ENCODE measurements at places on chromosomes 11 and 22.

DNA sequence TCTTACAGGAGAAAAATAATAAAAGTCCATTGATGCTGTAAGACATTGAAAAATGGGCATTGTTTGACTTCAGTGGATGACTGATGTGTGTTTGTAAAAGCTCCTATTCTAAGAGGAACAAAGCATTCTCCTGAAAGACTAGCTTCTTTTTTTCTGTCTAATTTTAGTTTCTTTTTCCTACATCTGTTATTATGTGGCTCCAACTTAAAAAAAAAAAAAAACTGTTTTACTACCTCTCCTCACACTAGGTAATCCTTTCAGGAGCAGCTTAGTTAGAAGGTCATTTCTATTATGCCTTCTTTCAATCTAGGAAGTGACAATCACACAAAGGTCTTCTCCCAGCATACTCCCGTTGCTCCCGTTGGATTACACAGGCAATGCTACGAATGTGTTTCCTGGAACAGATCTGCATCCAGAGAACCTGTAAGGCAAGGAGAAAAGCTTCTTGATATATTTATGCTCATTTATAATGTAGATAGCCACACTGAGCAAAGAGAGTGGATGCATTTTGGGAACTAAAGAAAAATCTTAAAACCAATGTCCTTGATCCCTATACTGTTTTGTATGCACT lies 595.1 kb upstream of the CCDC179 start:
- DNase-seq: no peak

DNA sequence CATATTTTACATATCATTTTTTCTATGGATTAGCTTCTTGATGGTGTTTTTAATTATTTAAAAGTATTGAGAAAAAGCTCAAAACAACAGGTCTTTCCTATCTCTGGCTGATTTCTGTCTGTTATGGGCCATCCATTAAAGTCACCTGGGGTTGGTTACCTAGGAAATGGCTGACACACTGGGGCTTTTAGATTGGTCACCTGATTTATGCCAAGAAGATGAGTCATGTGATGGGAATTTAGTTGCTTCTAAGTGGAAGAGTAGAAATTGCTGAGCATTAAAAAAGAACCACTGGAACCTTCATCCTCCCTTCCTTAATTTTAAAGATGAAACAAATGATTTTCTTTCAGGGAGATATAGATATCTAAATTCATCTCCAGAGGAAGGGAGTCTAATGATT lies 48.8 kb upstream of the LARGE1 start:
- DNase-seq: no peak

- no peak for DNase-seq
Measured at GRCh38 chr11:46075168-46075567, 46.1 kb downstream of the PHF21A start.

DNA sequence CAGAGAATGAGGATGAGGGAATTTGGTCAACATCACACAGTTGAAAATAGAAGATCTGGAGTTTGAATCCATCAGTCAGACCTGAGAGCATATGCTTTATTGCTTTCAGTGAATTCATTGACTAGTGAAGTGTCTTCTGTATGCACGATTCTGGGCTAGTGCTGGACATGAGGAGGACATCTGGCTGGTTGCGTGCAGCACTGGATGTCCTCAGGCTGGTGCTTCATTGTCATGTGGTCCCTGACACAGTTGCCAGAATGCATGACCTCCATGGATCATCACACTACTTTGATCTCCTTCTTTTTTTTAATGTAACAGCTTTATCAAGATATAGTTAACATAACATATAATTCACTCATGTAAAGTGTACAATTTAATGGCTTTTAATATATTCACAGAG lies 44.5 kb upstream of the MMP7 start:
- DNase-seq: no peak

DNA sequence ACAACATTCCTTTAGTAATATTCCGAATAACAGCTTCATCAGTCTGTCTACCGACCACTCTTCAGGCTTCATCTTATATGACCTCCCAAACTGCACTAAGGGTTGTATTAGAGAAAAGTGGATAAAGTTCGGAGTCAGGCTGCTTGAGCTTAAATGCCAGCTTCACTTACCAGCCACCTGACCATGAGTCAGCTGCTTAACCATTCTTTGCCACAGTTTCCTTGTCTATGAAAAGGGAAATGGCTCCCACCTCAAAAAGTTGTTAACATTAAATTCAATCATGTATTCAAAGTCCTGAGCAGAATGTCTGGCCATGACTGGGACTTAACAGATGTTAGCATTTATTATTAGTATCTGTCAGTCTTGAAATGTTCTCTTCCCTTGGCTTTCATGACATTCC lies 20.9 kb downstream of the LIMK2 start:
- no peak for DNase-seq

- DNase-seq: peak; percentile 82
Measured at GRCh38 chr11:112321501-112322172, 61.0 kb upstream of the PLET1 start.

GRCh38 chr22:33299245-33299956 lies 241.2 kb upstream of the SYN3 start:
- DNase-seq: no peak

DNA sequence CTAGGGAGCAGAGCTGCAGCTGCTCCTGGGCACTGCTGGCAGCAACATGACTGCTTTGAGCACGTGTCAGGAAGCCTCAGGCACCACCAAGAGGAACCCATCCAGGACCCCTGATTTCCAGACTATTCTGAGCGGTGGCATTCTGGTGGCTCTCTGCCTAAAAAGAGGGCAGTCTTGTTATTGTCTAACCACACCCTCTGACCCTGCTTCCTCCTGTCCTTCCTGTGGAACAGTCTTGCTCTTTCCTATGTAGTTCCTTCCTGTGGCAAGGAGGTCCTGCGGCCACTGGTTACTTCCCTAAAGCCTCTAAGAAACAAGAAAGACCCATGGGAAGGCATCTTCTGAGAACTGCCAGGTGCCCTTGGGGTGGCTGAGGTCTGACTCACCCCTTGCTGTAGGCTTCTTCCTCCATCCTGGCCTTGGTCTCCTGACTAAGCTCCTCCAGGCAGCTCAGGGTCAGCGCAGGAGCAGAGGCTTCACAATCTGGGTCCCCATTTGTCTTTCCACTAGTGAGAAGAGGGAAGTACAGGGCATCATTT lies 13.1 kb upstream of the LYVE1 start:
- DNase-seq: no peak

GRCh38 chr22:40237241-40237640 lies 59.5 kb downstream of the TNRC6B start:
- DNase-seq: no peak

- peak; percentile 30 for DNase-seq
Measured at GRCh38 chr11:65381716-65382032, 772 bp downstream of the SLC25A45 start.

- no peak for DNase-seq
Measured at GRCh38 chr11:9761441-9761945, 97.6 kb downstream of the SWAP70 start.

DNA sequence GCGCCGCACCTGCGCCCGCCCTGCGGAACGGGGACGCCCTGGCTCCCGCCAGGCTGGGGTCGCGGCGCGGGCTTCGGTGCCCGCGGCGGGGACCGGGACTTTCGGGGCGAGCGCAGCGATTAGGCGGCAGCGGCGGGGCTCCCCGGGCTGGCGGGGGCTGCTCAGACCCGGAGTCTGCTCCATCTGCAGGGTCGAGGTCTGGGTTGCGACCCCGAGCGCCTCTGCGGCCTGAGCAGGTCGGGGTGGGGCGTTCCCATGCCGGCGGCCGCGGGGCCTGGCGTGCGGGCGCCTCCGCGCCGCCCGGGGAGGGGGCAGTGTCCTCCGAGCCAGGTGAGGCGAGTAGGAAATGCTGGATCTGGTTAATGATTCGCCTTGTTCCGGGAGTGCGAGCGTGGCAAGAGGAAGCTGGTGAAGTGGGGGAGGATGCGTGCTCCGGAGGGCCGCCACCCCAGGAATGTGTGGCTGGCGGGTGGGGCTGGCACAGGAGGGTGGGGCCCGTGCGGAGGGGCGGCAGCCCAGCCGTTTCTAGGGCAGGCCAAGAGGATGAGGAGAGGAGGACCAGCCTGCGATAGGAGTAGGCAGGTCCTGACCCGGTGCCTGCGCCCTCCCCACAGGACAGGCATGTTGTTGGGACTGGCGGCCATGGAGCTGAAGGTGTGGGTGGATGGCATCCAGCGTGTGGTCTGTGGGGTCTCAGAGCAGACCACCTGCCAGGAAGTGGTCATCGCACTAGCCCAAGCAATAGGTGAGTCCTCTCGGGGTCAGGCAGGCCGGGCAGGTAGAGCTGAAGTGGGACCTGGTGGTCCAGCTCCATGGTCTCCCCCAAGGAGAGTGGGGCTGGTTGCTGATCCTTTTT lies 606 bp downstream of the RASSF7 start:
- no peak for DNase-seq

DNA sequence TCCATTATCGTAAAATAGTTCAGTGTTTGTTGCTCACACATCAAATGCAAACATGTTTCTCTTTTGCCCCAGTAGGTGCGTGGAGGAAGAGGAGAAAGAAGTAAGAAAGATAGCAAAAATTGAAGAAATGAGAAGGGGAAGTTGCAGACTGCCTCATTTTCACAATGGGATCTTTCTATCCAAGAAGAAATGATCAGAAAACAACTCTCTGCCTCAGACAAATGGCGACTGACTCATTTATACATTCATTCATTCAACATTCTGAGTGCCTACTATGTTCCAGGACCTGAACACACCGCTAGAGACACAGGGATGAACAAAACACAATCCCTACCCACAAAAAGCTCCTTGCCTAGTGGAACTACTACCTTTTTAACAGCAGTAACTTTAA lies 367 bp downstream of the HPS5 start:
- DNase-seq: no peak

- DNase-seq: peak; percentile 28
Measured at GRCh38 chr11:100872951-100873740, 186.1 kb downstream of the ARHGAP42 start.

DNA sequence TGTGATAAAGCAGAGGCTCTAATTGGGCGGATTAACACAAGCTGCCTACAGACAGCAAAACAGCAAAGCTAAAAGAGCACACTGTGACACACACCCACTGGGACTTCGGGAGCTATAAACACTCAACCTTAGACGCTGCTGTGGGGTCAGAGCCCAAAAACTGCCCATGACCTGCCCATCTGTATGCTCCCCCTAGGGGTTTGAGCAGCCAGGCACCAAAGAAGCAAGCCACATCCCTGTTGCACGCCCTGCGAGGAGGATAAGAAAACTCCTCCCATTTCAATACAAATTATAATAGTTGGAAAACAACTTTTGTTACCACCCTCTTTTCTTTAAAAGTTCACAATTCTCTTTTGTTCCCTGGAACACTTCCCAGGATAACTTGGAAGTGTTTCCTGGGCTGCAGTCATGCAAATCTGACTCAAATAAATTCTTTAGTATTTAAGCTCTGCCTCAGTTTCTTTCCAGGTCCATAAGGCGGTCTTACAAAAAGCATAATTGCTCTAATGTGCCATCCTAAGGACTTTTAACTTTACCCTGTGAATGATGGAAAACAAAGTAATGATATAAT lies 86.4 kb downstream of the DLG2 start:
- no peak for DNase-seq

DNA sequence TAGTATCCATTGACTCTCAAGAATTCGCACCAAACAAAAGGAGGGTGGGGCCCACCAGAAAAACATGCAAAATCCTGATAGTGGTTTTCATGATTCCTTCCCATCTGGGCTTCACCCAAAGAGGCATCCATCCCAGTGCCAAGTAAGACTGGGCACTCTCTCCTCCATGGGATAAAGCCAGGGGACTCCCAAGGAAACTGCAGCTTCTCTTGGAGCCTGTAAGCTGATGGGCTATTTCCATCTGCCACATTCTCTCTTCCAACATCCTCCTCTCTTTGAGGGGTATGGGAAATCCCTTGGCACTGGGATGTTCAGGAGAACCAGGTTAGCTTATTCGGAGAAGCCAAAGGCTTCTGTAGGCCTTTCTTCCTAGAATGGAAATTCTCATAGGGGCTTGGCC lies 10.8 kb downstream of the OPCML start:
- no peak for DNase-seq

- no peak for DNase-seq
Measured at GRCh38 chr11:3136546-3137455, 28.3 kb downstream of the OSBPL5 start.

DNA sequence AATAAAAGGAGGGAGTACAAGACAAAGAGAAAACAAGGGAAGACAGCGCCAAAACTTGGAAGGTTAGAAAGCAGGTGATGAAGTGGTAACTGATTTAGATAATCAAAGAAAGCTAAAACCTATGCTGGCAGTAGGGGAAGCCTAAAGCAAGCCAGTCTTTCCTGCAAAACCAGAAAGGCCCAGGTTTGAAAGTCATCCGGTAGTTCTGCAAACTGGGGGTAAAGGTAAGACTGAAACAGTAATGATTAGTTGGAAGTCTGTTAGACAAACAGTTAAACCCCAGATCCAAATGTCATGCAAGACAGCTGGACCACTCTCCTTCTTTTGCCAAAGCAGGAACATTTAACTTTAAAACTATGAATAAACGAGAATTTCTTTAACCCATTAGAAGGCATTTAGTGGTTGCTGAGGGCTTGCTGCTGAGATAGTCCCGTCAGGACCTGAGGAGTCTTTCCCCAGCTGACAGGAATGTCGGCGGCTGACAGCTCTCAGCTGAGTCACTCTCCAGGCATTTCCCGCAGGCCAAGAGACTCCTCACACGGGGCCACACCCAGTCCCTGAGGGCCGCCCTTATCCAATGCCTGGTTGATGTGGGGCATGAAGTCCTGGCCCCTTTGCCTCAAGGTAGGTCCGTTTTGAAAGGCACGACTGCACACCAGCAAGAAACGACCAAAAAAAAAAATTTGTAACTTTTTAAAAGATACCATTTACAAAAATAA lies 36.3 kb upstream of the CFAP300 start:
- DNase-seq: peak; percentile 97

DNA sequence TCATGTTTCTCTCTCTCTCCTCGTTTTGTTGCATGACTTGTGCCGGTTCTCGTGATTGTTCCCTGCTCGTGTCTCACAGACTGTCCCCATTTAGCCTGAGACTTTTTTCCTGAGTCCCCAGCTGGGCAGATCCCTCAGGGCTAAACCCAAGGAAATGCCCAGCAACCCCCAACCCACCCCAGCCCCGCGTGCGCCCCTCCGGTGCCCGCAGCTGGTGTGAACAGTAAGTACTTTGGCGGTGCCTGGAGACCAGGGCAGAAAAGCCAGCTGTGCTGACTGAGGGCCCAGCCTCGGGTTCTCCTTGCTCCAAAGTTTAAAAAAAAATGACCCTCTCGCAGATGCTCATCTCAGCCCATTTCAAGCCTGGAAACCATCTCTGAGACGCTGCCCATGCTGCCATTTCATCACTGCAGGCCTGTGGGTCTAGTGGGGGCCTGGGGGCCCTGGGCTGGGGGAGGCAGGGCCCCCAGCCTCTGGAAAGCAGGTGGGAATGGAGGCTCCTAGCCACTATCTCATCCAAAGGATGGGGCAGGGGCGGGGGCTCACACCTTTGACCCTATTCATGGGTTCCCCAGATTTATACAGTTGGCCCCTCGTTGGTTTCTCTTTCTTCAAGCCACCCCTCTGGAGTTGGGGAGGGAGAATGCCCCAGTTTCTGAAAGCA lies 41.8 kb downstream of the KCNC1 start:
- no peak for DNase-seq

DNA sequence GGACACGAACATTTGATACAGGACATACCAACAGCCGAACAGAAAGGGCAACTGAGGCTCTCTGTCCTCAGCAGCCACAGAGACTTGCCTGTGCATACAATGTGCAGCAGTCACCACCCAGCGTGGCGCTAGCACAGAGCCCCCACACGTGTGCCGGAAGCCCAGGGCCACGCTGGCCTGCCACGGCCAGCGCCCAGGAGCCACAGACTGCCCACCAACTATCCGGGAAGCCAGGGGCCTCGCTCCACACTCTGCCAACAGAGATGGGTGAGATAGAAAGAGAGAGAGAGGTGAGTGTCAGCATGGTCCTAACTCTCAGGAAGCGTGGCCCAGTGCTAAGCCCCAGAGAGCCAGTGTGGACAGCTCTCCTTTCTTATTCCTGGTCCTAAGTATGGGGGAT lies 11.7 kb downstream of the TMPRSS5 start:
- no peak for DNase-seq

Measured in SW 1271 (cell line).